ENCODE measurements at places on chromosomes 1 and 21. TPM values are rescaled to one million over a fixed set of nuclear protein-coding genes. Genes with fewer than 3 reads are reported as not detected.

DPT gene
- total RNA-seq, result not detected

FAM76A gene
- total RNA-seq, result 6.2 TPM

SLAMF1 gene
- not detected for total RNA-seq

WNT9A gene
- 4.1 TPM for total RNA-seq

BSND gene
- not detected for total RNA-seq

- H3K4me1 ChIP-seq, result no peaks in the 10 kb centered on the region
- no peaks in the 10 kb centered on the region for H3K36me3 ChIP-seq
- no peaks in the 10 kb centered on the region for H3K27me3 ChIP-seq
- DNase-seq, result peak; percentile 79
Observed at GRCh38 chr21:34762786-34763185, 94.0 kb downstream of the CLIC6 start.

- no peak overlapping the region for H3K27ac ChIP-seq
- H3K27me3 ChIP-seq, result no peaks in the 10 kb centered on the region
- no peak overlapping the region for H3K4me3 ChIP-seq
- no peak for DNase-seq
Observed at GRCh38 chr1:212121779-212122178, 86.2 kb downstream of the DTL start.

GRCh38 chr1:18001725-18002124 lies 105.9 kb upstream of the IGSF21 start:
- no peak overlapping the region for H3K27ac ChIP-seq
- H3K4me1 ChIP-seq, result no peaks in the 10 kb centered on the region
- no peaks in the 10 kb centered on the region for H3K27me3 ChIP-seq
- H3K4me3 ChIP-seq, result no peak overlapping the region

- no peaks in the 10 kb centered on the region for H3K27me3 ChIP-seq
- no peaks in the 10 kb centered on the region for H3K36me3 ChIP-seq
- H3K4me1 ChIP-seq, result peaks cover 10% of the 10 kb centered on the region
- no peak overlapping the region for H3K4me3 ChIP-seq
Observed at GRCh38 chr1:200334661-200335256, 75.1 kb downstream of the ZNF281 start.

GRCh38 chr1:84379138-84379916 lies 19.0 kb upstream of the DNASE2B start:
- peak; percentile 95 for DNase-seq
- peak overlapping the region; percentile 2 for H3K27ac ChIP-seq
- no peaks in the 10 kb centered on the region for H3K27me3 ChIP-seq
- H3K4me3 ChIP-seq, result no peak overlapping the region

All from astrocyte (in vitro differentiated cells and primary cell).